GM10248 (cell line): ENCODE measurements at places on chromosomes 5 and 9.
A peak's percentile ranks its signal among the peaks of the same experiment; 100 is the strongest.

DNA sequence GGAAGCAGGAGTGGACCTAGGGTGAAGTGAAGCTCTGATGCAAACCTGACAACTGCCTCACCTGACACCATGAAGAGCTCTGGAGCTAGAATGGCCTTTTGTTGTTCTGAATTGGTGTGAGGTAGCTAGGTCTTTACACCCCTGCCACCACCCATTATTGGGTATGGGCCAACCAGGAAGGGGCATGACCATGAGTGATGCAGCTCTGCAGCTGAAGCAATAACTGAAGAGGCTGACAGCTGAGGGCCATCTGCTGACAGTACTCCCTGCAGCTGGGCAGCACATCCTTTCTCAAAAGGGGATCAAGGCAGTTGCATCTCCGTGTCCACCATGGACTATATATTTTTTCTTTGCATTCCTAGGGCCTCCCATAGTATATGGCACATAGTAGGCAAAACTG lies 87.0 kb upstream of the TLE1 start:
- DNase-seq: no peak

DNA sequence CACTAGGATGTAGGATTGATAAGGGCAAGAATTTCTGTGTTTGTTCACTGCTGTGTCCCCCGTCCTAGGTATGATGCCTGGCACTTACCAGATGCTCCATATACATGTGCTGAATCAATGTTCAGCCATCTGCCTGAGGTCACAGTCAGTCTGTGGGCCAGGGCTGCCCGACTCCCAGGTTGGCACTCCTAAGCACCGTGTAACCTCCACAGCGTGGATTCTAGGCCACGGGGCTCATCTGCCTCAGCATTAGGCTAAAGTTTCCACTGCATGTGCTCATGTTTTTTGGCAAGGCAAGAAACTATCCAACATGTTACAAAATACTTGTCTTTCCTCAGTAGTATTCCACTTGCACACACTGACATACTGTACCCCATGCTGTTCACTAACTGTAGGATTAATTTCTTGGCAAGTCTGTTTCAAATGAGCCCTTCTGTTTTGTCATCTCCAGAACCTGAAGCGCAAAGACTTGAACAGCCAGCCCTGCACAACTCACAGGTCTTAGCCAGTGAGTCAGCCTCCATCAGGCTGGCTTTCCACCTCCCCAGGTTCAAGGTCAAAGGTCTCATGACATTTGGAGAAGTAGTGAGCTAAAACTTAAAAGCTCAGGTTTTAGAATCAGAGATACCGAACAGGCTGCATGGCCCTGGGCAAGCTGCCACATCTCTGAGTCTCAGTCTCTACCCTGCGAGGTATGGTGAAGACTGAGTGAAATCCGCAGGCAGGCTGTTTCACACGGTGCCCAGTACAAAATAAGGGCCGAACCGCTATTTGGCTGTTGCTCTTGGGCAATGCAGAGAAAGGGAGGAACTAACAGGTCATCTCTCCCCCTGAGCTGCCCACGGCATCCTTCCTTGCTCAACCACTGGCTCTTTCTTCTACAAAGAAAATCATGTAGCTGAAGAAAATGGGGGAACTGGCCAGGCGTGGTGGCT lies 7.2 kb downstream of the TOR1A start:
- no peak for DNase-seq

- DNase-seq: no peak
Measured at GRCh38 chr9:115466756-115467155, 348.8 kb upstream of the TNC start.

DNA sequence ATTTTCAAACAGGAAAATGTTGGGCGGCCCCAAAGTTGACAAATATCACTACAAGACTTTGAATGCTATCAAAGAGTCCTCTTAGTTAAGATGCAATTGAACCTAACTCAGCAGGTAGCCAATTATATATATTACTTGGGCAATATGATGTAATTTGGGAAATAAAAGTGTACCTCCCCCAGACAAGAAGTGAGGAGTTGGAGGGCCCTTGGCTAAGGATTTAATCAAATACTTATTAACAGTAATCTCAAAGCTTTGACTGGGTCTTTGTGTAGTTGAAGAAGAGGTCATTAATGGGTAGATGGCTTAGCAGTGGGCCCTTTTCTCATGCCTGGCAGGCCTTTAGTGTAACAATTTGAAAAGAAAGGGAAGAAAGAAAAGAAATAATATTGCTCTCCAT lies 599.0 kb downstream of the CSNK1G3 start:
- DNase-seq: no peak

GRCh38 chr5:147382776-147383175 lies 127.1 kb downstream of the DPYSL3 start:
- DNase-seq: no peak

DNA sequence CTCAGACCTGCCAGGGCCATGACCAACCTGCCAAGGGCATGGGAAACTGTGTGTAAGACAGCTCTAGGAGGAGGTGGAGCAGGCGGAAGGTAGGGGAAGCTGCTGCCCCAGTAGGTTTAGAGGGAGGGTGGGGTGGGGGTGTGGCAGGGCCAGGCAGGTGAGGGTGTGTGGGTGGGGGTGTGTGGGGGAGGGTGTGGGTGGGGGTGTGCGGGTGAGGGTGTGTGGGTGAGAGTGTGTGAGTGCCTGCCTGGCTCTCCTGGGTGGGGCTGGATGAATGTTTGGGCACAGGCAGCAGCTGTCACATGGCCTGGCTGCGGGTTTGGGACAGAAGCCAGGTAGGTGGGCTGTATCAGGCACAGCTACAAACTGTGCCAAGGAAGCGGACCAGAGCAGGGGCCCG lies 8.8 kb upstream of the N4BP3 start:
- DNase-seq: no peak

- DNase-seq: no peak
Measured at GRCh38 chr5:31607546-31607945, 31.4 kb upstream of the PDZD2 start.

DNA sequence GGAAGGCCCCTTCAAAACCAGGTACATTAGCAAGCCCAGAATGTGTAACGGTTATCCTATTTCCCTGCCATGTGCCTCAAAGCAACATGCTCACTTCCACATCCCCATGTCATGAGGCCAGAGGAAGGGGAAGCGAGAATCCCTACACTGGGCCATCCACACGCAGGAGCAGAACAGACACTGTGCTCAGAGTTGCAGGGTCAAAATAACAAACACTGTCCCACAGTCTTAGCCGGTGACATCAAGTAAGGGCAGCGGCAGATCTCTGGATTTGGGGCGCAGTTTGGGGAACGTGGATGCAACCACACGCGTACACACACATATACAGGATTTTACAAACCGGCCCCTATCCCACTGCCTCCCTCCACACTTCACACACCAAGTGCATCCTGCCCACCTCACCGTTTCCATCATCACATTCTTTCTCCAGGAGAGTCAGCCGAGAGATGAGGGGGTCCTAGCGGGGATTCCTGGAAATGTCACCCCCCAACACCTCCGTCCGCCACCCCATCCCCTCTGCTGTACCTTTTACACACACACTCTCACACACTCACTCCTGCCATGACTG lies 776 bp downstream of the APBA1 start:
- DNase-seq: no peak

- DNase-seq: no peak
Measured at GRCh38 chr5:67183859-67184258, 12.7 kb downstream of the CD180 start.

- no peak for DNase-seq
Measured at GRCh38 chr5:121024416-121025311, 560.6 kb downstream of the PRR16 start.

GRCh38 chr9:7360513-7360912 lies 439.1 kb downstream of the DMAC1 start:
- no peak for DNase-seq

- DNase-seq: no peak
Measured at GRCh38 chr5:142719836-142720370, 34.0 kb upstream of the FGF1 start.

GRCh38 chr5:76715736-76716455 lies at the start of gene F2R:
TSS of gene F2R (plus strand) at chr5:76716126. CDS start at chr5:76716308, 182 bp downstream.
- DNase-seq: peak; percentile 81

DNA sequence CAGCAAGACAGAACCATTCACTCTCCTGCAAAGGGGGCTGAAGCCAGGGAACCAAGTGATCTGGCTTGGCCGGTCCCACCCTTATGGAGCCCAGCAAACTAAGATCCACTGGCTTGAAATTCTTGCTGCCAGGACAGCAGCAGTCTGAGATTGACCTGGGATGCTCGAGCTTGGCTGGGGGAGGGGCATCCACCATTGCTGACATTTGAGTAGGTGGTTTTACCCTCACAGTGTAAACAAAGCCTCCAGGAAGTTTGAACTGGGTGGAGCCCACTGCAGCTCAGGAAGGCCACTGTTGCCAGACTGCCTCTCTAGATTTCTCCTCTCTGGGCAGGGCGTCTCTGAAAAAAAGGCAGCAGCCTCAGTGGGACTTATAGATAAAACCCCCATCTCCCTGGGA lies 60.5 kb downstream of the TNFSF8 start:
- no peak for DNase-seq

- DNase-seq: no peak
Measured at GRCh38 chr5:73865315-73865714, 239.3 kb downstream of the ARHGEF28 start.

- DNase-seq: peak; percentile 49
Measured at GRCh38 chr9:109320331-109320741, 523 bp downstream of the EPB41L4B start.

GRCh38 chr5:135046661-135047346 lies 12.8 kb upstream of the PITX1 start:
- no peak for DNase-seq

GRCh38 chr5:175712681-175713085 lies 54.8 kb downstream of the HRH2 start:
- no peak for DNase-seq

DNA sequence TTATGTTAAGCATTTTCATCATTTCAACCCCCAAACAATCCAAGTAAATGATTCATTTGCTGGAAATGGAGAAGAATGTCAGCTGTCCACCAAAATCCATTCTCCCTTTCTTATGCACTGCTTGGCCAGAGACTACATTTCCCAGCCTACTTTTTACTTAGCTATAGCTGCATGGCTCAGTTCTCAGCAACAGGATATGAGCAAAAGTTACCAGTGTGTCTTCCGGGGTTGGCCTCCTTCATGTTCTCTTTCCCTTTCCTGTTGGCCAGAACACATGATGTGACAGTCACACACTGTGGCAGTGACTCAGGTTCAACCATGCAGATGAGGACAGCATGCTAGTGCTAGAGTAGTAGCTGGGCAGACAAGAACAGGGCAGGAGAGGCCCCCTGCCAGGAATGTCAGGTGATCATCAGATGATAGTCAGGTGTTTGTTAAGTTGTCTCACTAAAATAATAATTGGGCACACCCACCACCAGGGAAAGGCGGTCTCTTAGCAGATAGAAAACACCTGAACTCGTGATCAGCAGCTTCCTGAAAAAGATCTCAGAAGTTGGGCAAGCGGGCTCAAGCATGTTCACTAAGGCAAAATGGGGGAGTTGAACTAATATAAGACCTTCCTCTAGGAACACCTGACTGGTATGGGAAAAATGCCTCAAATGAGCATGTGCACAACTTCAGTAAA lies 12.2 kb downstream of the GPR150 start:
- DNase-seq: no peak

DNA sequence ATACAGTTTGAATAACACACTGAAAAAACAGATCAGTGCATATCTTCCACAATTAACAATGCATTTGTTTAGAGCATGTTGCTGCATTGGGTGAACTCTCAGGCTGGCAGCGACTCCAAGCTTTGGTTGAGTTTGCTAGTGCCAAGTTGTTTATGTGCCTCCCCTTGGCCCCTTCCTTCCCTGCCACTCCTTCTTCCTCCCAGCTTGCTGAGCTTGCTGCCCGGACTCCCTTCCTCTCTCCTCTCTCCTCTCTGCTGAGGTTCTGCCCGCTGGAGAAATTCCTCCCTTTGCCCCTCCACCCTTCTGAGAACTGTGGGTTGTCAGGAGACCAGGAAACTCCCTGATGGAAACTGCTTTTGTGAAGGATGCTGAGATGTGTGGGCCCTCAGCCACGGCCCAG lies 247.3 kb downstream of the PDZD2 start:
- DNase-seq: no peak

DNA sequence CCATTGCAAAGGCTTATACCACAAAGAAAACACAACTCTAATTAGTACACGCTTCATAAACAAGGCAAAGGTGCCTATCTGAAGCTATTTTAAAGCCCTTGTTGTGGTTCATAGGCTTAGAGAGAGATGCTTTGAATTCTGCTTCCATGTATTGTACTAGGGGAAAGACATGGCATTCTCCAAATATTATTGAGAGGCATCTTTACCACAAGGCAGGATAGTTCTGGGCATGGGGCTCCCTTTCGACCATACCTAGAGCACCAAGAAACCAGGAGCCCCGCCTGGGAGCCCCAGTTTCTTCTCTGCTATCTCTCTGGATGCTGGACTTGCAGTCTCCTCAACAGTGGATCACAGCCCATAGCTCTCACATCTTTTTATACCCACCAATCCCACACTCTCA lies 93.7 kb downstream of the NFIB start:
- no peak for DNase-seq

DNA sequence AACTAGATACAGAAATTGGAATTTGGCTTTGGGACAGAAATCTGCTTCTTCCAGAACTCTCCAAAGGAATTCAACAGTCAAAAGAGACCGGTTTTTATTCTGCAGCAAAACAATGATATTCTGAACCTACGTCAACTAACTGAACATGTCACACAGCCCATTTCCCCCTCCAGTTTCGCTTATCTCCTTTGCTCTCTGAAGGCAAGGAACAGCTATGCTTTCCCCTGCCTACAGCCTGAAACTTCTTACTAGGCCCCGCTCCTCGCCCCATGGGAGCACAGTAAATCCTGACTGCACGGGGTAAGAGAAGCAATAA lies 488 bp downstream of the SKIC3 start:
- no peak for DNase-seq

DNA sequence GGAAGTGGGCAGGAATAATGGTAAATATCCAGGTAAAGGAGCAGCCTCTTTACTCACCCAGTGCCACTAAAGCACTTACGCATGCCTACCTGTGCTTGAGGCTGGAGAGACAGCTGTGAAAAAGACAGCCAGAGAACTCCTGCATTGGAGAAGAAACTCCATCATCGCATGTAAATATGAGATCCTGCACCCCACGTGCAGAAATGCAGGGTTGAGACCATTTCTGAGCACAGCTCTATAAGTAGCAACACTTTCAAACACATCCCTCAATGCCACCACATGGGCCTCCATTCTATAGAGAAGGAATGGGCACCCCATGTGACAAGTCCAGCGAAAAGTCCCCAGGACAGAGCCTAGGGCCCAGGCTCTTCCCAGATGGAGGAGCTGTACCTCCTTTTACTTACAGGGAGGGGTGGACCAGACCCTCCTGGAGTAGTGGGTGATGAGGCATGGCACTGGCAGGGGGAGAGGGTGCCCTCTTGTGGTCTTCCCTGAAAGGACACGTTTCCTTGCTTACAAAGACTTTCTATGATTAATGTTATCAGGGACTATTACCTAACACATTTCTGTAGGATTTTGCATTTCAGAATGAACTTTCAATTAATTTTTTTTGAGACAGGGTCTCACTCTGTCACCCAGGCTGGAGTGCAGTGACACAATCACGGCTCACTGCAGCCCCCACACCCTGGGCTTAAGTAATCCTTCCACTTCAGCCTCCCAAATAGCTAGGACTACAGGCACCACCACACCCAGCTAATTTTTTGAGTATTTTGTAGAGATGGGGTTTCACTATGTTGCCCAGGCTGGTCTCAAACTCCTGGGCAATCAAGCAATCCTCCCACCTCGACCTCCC lies 55.3 kb upstream of the IL17B start:
- peak; percentile 74 for DNase-seq

GRCh38 chr9:109734814-109735213 lies 45.2 kb upstream of the PALM2AKAP2 start:
- no peak for DNase-seq

- no peak for DNase-seq
Measured at GRCh38 chr5:65625743-65626142, 916 bp downstream of the SHLD3 start.
